Lower leg skin (tissue), 4 donors: ENCODE measurements at places on chromosomes 11 and 22. TPM values are rescaled to one million over a fixed set of nuclear protein-coding genes. Genes with fewer than 3 reads are reported as not detected.

The MRTFA gene
- total RNA-seq = 147 TPM

GRCh38 chr11:79082907-79083306, 357.9 kb downstream of the TENM4 start:
- no peak for DNase-seq

DNA sequence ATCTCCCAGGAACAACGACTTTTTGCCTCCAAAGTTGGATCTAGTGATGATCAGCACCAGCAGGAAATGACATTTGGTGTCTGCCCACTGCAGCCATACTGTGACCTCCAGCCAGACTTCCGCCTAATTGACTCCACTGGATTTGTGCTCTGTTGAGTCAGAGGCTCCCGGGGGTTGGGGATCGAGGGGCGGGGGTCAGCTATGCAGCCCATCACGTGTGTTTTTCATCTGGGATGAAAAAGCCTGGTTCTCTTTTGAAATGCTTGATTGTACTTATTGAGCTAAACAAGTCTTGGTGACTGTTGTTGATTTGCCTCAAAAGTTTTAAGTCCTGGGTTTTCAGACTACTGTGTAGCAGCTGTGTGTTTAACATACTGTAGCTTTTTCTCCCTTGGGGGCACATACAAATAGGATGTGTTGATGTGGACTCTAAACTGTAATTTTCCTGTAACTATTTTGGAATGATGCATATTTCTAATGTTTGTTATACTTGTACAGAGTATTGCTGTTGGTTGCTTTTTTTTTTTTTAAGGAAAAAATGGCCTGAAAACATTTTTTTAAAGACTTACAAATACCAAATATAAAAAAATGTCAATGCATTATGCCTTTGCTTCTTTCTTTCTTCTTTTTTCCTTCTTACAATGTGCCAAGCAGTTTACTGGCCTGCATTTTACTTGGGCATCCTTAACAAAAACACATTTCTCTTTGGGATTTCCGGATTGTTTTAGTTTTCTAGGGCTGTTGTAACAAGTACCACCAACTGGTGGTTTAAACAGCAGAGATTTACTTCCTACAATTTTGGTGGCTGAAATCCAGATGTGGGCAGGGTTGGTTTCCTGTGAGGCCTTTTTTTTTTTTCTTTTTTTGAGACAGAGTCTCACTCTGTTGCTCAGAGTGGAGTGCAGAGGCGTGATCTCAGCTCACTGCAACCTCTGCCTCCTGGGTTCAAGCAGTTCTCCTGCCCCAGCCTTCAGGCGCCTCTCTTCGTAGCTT, 46.1 kb upstream of the OR4B1 start:
- no peak for DNase-seq

The APOA5 gene
- total RNA-seq = not detected

DNA sequence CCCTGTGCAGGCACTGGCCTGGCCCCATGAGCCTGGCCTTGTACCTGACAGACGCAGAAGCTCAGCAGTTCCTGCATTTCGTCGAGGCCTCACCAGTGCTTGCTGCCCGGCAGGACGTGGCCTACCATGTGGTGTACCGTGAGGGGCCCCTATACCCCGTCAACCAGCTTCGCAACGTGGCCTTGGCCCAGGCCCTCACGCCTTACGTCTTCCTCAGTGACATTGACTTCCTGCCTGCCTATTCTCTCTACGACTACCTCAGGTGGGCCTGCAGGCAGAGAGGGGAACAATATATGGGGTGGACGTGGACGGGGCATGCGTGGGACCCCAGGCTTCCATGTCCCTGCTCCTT, 4.9 kb downstream of the LARGE2 start:
- no peak for DNase-seq

DNA sequence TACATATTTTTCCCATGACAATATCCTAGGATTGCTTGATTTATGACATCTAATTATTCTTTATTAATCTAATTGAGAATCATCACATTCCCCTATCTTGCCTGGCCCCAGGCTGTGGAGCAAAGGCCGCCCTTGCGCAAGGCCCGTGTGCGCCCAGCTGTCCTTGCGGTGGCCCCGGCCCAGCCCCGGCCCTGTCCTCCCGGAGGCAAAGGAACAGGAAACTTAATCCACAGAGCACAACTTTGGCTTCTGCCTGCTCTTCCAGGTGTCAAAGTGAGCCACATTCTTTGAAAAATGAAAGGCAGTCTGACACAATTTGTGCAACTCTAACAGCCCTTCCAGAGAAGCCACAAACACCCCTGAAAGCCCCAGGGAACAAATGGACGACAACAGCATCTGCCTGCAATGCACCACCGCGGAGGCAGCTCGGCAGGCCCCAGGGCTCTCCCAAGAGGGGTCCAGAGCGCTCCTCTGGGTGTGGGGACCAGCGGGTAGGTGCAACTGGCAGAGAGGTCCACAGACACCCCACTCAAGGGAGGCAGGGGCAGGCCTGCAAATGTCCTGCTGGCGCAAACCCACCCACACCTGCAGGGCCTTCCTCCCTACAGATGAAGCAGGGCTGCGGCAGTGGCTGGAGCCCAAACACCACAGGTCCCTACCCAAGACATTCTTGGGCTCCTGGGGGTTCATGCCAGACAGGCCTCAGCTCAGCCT, 30.3 kb downstream of the GNB1L start:
- no peak for DNase-seq

DNA sequence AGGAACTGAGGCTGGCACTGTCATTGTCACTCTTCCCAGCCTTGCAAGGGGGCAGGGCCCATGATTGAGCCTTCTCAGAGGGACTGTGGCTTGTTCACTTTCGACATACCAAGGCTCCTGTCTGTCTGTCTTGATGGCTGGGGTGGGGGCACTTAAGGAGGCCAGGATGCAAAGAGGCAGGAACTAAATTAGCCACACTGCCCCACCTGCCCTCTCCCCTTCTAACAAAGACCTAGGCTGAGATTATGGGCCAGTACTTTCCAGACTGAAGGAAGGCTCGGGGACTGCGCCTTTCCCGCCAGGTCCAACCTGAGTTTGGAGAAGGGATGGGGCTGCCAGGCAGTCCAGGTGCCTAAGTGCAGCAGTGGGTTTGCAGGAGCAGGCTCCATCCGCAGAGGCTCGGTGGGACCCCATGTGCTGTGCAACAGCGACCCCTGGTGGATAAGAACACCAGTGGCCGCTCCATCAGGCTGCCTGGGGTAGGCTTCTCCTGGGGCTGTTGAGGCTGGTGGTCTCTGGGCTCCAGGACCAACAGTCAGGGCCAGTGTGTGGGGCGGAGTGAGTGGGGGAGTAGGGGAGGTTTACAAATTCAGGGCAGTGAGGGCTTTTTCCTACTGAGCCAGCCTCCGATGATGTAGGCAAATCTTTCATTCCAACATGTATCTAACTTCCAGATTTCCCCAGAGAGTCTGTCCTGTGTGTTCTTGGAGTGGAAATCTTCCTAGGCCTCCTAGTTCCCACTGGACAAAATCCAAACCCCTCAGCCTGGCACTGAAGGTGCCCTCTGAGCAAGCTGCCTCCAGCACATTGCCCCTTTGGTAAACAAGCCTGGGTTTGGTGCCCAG, 93.9 kb downstream of the INSC start:
- DNase-seq = peak; percentile 33

The USP47 gene
- total RNA-seq = 50.3 TPM

GRCh38 chr11:70415191-70415590, 16.9 kb downstream of the CTTN start:
- DNase-seq = no peak

GRCh38 chr11:124674571-124674970, 867 bp downstream of the SPA17 start:
- no peak for DNase-seq

DNA sequence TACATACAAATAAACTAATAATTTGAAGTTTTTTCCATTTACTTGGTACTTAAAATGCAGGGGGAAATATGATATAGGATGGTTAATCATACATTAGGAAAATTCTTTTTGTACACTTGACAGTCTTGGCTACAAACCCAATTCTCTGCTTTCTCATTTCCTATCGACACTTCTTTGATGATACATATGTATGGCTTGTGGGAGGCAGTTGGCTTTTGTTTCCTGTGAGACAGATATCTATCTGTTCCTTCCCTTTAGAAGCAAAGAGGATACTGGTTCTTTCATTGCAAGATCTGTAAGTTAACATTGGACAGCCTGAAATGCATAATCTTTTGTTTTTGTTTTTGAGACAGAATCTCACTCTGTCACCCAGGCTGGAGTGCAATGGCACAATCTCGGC, 47.9 kb upstream of the ADORA2A start:
- no peak for DNase-seq

The TPCN2 gene
- 14.0 TPM for total RNA-seq

GRCh38 chr22:43879901-43880540, 11.8 kb downstream of the PNPLA5 start:
- DNase-seq = no peak

DNA sequence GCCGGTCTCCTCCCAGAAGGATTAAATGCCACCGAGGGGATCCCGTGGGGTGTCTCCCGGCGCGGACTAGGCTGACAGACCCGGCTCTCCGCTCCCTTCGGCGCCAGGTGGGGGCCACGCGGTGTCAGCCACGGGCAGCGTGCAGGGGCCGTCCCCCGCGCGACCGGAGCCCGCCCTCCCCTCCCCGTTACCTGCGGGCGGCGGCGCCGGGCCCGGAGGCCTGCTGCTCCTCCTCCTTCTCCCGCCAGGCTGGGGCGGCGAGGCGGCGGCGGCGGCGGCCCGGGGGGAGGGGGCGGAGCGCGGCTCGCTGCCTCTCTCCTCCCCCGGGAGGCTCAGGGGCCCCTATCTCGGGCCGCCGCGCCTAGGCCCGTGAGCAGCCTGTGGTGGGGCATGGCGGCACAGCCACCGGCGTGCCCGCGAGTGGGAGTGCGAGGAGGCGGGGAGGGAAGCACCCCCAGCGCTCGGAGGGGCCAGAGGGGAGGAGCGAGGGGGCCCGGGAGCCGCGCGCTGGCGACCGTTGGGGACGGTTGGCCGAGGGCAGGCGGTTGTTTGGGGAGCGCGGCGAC, 450 bp downstream of the ZBTB44 start:
- DNase-seq = peak; percentile 91

The IGSF22 gene
- total RNA-seq = not detected

The GDPD4 gene
- not detected for total RNA-seq

The SLC5A1 gene
- total RNA-seq = 20.1 TPM

- peak; percentile 66 for DNase-seq
These were observed 844 bp downstream of the PCF11 start for GRCh38 chr11:83157594-83158356.

DNA sequence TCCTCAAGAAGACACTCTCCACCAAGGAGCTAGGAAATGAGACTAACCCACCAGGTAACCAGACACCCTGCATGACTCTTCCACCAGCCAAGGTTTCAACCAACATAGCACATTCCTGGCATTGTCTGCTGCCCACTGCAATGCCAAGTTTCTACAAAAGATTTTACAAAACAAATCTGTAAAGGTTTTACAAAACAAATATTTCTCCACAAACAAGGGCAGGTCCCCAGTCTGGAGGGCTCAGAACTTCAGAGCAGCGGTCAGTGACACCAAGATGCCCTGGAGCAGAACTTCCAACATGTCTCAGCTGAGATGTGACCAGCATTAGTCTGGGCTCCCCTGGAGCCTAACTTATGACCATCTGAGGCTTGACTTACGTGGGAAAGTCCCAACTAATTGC, 14.0 kb downstream of the GALNT18 start:
- no peak for DNase-seq

DNA sequence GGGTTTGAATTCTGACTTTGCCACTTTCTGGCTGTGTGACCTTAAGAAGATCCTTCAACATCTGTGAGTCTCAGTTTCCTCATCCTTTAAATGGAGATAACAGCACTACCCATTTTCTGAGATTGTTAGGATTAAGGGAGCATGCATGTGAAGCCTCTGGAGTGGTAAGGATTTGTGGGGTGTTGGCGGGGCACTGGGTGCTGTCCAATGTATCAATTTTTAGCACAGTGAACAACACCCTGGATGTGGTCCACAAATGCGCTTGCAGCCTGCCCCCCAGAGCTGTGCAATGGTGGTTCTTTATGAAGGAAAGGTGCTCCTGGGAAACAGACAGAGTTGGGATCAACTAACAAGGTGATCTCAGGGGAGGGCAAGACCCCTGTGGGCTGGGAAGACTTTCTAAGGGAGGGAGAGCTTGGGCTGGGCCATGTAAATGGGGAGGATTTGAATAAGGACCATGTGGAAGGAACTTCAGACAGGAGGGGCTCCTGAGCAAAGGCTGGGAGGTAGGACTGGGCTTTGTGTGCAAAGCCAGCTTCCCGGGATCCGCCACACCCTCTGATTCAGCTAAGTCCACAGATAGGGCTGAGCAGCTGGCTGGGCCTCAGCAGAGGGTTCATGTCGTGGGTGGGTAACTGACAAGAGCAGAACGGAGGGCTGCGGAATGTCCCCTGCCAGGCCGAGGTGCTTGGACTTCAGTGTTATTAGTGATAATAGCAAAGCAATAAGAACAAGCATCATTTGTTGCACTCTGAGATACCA, 22.7 kb upstream of the RASD2 start:
- DNase-seq = no peak

The DLAT gene
- 29.2 TPM for total RNA-seq

DNA sequence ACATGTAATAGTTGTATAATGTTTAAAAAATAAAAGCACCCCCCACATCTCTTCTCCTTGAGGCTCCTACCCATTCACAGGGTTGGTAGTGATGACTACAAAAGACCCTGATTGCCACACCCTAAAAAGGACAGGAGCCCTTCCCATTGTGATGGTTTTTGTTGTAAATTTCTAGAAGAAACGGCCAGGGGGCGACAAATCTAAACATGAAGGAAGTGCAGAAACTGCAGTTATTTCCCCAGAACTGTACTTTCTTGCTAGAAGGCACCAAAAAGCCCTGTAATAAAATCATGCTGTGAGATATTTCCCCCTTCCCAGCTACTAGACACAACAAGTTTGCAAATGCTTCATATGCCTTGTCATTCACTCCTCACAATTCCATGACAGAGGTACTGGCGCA, 10.8 kb downstream of the PRR5L start:
- no peak for DNase-seq

DNA sequence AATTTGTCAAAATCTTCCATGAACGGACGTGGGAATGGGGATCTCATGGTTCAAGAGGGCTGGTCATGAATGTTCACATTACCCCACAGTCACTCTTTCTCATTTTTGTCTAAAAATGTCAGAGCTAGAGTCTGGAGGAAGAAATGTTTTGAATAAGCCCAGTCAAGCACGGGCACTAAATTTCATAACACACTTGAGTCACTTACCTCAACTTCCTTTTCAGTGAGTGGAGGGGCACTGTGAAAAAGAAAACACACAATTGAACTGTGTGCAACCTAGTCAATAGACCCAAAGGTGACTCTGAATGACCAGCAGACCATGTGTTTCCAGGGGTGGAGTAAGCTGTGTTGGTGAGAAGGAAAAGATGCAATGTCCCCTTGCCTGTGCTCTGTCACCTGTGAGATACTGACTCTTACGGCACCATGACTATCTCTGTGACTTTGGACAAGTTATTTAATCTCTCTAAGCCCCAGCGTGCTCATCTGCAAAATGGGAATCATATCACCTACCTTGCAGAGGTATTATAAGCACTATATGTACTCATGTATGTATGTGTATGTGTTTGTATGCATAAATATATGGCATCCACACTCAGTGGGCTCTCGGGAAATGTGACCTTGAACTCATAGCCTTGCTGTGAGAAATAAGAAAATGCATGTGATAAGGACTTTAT, 38.2 kb upstream of the LYVE1 start:
- no peak for DNase-seq

The WNT7B gene
- total RNA-seq = 26.4 TPM
